Sciatic nerve (tissue), 2 donors: ENCODE measurements at places on chromosomes 2 and 18. TPM values are rescaled to one million over a fixed set of nuclear protein-coding genes. Genes with fewer than 3 reads are reported as not detected.

DNA sequence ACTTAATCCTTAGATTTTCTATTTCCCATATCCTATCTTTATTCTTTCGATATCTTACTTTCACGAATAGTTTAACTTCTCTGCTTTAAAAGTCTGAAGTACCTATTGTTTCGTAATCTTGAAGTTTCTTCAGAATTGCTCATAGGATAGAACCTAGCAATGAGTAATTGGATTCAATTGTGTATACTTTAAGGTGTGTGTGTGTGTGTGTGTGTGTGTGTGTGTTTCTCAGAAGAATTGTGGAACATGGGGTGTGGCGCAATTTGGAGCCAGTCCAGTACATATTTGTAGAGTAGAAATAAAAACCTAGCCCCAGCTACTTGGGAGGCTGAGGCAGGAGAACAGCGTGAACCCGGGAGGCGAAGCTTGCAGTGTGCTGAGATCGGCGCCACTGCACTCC lies 897.6 kb downstream of the BCL11A start:
- DNase-seq: no peak

GRCh38 chr2:30323499-30323898 lies 92.2 kb downstream of the LBH start:
- no peak for DNase-seq

The SLC14A1 gene
- 5.5 TPM for total RNA-seq

- DNase-seq: no peak
Observed at GRCh38 chr2:236974752-236975151, 110.9 kb upstream of the COPS8 start.

The TPRKB gene
- 16.1 TPM for total RNA-seq

GRCh38 chr2:96537066-96537733 lies 648 bp downstream of the ARID5A start:
- peak; percentile 84 for DNase-seq

DNA sequence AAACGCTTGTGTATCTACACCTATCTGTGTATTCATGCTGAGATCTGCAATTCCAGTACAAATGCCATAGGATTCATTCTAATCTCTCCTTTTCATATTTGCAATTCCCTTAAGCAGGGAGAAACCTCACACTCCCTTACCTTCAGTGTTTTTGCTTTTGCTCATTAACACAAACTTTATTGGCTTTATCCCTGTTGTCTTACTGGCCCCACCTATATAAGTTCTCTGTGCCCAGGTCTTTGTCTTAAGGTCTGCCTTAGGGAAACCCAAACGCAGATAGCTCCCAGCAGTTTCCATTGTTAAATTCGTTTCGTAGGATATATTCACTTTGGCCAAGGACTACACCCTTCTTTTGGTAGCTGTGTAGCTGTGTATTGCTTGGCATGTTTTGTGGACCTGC lies 4.0 kb upstream of the SNORC start:
- DNase-seq: no peak

The LRRTM1 gene
- total RNA-seq: 7.2 TPM

DNA sequence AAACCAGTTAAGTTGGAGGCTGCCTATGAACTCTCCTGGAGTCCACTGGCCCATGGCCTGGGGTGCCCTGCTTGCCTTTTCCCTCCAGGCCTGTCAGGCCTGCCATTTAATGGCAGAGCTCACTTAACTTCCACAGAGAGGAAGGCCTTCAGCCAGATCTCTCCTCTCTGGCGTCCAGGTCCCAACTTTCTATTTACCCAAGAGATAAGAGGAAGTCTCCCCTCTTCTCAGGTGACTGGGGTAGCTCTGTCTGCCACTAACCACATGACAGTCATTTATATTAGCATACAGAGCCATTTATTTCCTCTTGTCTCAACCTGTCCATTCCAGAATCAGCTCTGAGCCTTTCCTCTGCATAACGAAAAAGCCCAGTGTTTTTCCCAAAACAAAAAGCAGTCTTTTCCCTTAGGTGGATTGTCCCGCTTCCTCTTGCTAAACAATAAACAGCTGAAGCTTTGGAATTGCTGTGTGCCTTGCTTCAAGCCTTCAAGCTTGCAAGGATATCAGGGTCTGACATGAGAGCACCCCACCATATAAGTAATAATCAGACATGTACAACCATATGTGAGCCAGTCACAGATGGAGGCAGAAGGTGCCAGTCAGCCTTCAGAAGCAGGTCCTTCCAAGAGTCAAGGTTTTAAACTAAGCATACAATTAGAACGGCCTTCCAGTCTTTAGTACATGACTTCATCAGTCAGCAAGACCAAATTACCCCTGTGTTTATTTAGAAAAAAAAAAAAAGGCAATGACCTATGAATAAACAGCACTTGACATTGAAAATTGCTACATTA lies 71.2 kb upstream of the STPG4 start:
- no peak for DNase-seq

DNA sequence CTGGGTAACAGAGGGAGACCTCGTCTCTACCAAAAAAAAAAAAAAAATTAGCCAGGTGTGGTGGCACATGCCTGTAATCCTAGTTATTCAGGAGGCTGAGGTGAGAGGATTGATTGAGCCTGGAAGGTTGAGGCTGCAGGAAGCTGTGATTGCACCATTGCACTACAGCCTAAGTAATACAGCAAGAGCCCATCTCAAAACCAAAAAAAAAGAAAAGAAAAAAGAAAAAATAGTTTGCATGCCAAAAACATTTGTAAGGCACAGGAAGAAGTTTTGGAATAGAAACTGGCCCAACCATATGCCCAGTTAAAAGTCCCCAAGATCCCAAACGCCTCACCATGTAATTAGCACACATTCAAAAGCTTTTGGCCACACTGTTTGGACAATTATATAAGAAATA lies 13.4 kb upstream of the ACOXL start:
- DNase-seq: no peak

DNA sequence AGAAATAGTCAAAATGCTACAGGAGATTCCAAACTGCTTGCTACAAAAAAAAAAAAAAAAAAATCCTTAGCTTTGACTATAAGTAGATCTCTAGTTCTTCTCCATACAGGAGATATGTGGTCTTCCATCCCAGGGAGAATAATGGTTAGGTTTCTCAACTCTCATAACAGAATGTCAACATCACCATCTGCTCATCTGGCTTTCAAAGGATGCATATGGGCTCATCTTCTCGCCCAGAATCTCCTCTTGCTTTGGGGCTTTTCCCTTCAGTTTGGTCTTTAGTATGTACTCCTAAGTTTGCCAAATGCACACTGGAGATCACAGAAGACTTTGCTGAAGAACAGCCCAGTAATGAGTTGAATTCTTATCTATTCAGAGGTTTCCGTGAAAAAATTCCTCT lies 240.7 kb downstream of the NRXN1 start:
- no peak for DNase-seq

The BOLL gene
- not detected for total RNA-seq

The PCARE gene
- 0.53 TPM for total RNA-seq

- no peak for DNase-seq
Observed at GRCh38 chr2:46634905-46635304, 155.5 kb downstream of the TMEM247 start.

The CROCC2 gene
- 0.18 TPM for total RNA-seq

DNA sequence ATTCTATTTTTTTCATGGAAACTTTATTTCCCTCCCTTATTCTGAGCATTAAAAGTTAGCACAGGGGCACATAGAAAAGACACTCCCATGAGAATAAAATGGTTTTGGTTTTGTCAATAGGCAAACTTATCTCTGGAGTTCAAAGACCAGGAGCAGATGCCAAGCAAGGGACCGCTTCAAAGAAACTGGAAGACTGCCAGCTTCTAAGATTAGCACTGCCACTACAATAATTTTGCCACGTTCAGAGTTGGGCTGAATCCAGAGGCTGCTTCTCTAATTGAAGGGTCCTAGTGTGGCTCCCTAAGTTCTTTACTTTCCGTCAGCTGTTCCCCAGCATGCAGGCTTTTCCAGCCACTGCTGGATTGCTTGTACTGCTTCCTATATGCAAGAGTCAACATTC lies 681.0 kb upstream of the GCFC2 start:
- no peak for DNase-seq

The ZNF521 gene
- total RNA-seq: 57.1 TPM
